Spleen (tissue), 13 donors: ENCODE measurements at places on chromosomes 7 and 10.
A peak's percentile ranks its signal among the peaks of the same experiment; 100 is the strongest.

DNA sequence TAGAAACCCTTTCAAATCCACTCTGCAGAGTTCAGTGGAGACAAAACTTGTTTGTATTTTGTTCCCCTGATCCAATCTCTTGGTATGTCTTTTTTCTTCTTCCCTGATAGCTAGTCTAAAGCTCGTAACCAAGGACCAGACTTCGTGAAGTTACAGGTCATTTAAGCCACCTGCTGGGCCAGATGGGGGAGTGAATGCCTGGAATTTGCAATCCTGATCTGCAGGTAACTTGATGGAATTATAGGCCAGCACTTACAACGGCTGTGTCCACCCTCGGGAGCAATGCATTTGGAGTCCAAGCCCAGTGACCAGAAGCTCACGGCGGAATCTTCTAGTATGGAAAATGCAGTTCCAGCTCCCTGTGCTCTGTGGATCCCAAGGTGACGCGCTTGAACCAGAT, 566.9 kb downstream of the TCERG1L start:
- peak; percentile 12 for DNase-seq

- no peak for DNase-seq
Measured at GRCh38 chr10:34151931-34152330, 663.2 kb downstream of the PARD3 start.

GRCh38 chr7:155268921-155269650, 28.6 kb upstream of the INSIG1 start:
- DNase-seq, result peak; percentile 32

GRCh38 chr7:7641129-7641663, 644 bp downstream of the UMAD1 start:
- DNase-seq, result no peak

GRCh38 chr10:115044891-115045290, 48.3 kb upstream of the ATRNL1 start:
- no peak for DNase-seq
